Fibroblast of skin of right quadriceps (primary cell): ENCODE measurements at places on chromosomes 4 and X.

GRCh38 chr4:173793937-173794510 lies 264.0 kb upstream of the HAND2 start:
- peak; percentile 15 for DNase-seq

DNA sequence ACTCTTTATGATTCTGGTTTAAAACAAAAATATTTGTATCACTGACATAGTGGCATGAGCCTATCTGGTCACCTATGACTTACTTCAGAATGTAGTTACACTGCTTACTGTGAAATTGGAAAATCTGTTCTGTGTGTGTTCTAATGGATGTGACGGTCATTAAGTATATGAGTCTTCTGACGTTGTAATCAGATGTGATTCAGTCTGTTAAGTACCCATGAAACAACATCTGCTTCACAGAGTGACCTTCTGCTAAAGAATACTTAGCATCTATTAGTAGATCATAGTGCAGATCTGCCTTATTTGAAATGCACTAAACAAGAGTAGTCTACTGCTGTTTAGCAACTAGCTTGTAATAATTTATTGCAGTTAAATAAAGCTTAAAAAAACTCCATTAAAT lies 317.1 kb downstream of the DCTD start:
- no peak for DNase-seq

- DNase-seq = no peak
Measured at GRCh38 chr4:88043001-88043400, 35.6 kb downstream of the PKD2 start.

DNA sequence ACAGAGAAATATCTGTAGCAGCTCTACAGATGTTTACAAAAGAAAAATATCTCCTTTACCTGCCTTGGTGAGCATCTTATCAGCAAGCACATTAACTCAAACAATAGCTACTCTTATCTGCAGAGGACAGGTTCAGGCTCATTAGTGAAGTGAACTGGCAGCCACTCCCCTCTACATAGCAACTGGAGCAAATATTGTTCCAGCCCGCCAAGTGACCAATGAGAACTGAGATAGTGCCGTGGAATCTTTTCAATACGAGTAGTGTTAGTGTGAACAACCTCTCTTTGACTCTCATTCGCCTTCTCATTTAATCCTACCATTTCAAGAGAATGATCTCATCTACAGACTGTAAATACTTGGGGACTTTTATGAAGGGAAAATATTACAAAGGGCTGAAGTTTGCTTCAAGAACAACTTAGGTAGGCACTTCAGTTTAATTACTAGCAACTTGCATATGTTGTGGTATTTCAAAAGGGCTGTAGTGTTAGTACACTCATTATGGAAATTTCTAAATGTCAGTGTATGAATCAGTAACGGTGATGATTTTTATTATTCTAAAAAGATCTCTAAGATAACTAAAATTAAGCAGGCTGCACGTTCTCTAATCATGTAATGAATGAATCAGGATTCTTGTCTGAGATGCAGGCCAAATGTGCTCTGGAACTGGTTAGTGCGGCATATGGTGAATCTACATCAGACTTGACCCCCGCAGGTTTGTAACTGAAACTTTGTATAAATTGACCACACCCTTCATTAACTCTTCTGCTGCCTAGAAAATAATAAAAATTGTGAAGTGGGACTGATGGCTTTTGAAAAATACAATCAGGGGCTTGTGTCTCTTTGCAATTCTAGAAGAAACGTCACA lies 72.4 kb downstream of the PALLD start:
- DNase-seq = peak; percentile 68

DNA sequence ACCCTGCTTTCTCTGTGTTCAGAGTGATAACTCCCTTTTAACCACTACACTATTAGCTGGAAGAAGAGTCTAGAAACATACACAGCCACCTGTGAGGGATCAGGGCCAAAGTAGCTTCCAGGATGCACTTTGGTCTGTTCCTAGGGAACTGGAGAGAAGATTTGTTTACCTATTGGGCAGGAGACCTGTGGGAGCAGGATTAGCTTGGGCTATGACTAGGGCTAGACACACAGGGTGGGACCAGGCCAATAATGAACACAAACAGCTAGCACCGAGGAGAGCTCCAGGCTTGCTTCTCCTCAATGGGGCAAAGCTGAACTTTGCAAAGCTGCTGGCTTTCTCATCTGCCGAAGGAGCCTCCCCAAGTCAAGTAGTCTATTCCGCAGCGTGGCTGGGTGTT lies 24.4 kb upstream of the MAP7D3 start:
- DNase-seq = no peak

- no peak for DNase-seq
Measured at GRCh38 chr4:54542119-54542438, 115.7 kb upstream of the KIT start.

- DNase-seq = no peak
Measured at GRCh38 chrX:115889121-115889890, 281.2 kb upstream of the AGTR2 start.
